CD8-positive, alpha-beta memory T cell (primary cell): ENCODE measurements at places on chromosomes 3 and 15. TPM values are rescaled to one million over a fixed set of nuclear protein-coding genes. Genes with fewer than 3 reads are reported as not detected.

DNA sequence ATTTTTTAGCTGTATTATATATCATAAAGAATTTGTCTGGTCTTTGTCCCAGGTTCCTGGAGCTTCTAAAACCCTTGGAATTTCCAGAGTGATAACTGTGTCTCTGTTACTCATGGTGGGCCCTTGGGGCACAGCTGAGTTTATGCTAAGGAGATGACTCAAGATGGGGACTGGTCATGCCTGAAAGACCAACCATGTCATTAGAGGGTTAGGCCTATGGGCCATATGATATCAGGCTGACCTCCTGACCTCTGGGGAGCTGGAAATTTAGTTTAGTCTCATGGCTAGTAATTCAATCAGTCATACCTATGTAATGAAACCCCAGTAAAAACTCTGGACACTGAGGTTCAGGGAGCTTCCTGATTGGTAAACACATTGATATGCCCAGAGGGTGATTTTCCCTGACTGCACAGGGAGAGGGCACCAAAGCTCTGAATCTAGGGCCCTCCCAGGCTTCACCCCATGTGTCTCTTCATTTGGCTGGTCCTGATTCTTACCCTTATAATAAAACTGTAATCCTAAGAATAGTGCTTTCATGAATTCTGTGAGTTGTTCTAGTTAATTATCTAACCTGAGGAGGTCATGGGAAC, 69.6 kb downstream of the EEFSEC start:
- H3K4me1 ChIP-seq, result no peaks in the 10 kb centered on the region
- no peak for DNase-seq
- H3K27me3 ChIP-seq, result no peaks in the 10 kb centered on the region
- no peak overlapping the region for H3K27ac ChIP-seq

- no peaks in the 10 kb centered on the region for H3K36me3 ChIP-seq
- no peak for DNase-seq
- peaks cover 16% of the 10 kb centered on the region for H3K4me1 ChIP-seq
- H3K27ac ChIP-seq, result no peak overlapping the region
- H3K27me3 ChIP-seq, result no peaks in the 10 kb centered on the region
Observed at GRCh38 chr3:133475245-133476010, 75.6 kb downstream of the BFSP2 start.

The SERINC4 gene
- total RNA-seq, result 0.20 TPM

DNA sequence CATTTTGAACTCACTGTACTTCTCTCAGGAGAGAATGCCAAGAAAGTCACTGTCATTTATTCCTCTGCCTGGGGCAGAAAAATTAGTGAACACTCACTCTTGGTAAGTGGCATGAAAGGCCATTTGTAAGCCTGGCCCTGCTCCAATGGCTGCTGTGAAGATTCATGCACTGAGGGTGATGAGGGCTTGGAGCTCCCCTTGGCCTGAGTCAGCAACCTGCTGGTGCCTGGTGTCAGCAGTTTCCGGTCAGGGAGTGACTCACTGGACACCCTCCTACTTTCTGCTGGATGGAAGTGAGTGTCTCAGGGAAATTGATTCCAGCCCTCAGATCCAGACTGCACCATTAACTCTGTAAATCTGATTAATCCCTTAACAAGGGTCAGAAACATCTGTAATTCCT, 37.6 kb downstream of the TRA2B start:
- DNase-seq, result no peak
- H3K4me1 ChIP-seq, result no peaks in the 10 kb centered on the region
- H3K27me3 ChIP-seq, result no peaks in the 10 kb centered on the region

The AGBL1 gene
- not detected for total RNA-seq
